Hepatocyte (in vitro differentiated cells): ENCODE measurements at places on chromosomes 5 and 9.
A peak's percentile ranks its signal among the peaks of the same experiment; 100 is the strongest.

DNA sequence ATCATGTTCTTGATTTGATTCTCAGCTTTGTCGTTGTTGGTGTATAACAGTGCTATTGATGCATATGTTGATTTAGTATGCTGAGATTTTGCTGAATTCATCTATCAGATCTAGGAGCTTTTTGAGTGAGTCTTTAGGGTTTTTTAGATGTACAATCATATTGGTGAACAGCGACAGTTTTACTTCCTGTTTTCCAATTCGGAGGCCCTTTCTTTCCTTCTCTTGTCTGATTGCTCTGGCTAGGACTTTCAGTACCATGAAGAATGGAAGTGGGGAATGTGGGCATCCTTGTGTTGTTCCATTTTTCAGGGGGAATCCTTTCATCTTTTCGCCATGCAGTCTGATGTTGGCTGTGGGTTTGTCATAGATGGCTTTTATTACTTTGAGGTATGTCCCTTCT is 100.4 kb downstream of the SGCD start:
- no peaks in the 10 kb centered on the region for H3K27me3 ChIP-seq
- no peak for DNase-seq
- no peak overlapping the region for H3K27ac ChIP-seq
- no peaks in the 10 kb centered on the region for H3K36me3 ChIP-seq
- H3K4me1 ChIP-seq = no peaks in the 10 kb centered on the region

GRCh38 chr9:21777701-21778100 is 24.7 kb upstream of the MTAP start:
- H3K27me3 ChIP-seq = no peaks in the 10 kb centered on the region
- H3K36me3 ChIP-seq = no peaks in the 10 kb centered on the region
- no peak overlapping the region for H3K4me3 ChIP-seq
- H3K27ac ChIP-seq = no peak overlapping the region
- H3K4me1 ChIP-seq = no peaks in the 10 kb centered on the region

- H3K27me3 ChIP-seq = no peaks in the 10 kb centered on the region
- no peak overlapping the region for H3K4me3 ChIP-seq
- H3K36me3 ChIP-seq = no peaks in the 10 kb centered on the region
- peaks cover 25% of the 10 kb centered on the region for H3K4me1 ChIP-seq
- peak overlapping the region; percentile 70 for H3K27ac ChIP-seq
- peak; percentile 62 for DNase-seq
Measured at GRCh38 chr9:107895501-107896001, 406.0 kb upstream of the KLF4 start.

GRCh38 chr5:114857941-114858551 is 311.7 kb downstream of the TRIM36 start:
- DNase-seq = no peak
- no peaks in the 10 kb centered on the region for H3K36me3 ChIP-seq
- no peaks in the 10 kb centered on the region for H3K27me3 ChIP-seq
- no peak overlapping the region for H3K27ac ChIP-seq
- H3K4me3 ChIP-seq = no peak overlapping the region

GRCh38 chr5:65840071-65840470 is 86.3 kb upstream of the ERBIN start:
- H3K4me3 ChIP-seq = no peak overlapping the region
- no peak overlapping the region for H3K27ac ChIP-seq
- H3K27me3 ChIP-seq = no peaks in the 10 kb centered on the region

GRCh38 chr9:111601237-111602018 is 2.0 kb upstream of the PTGR1 start:
- H3K27ac ChIP-seq = peak overlapping the region; percentile 70
- no peak overlapping the region for H3K4me3 ChIP-seq
- DNase-seq = peak; percentile 57

DNA sequence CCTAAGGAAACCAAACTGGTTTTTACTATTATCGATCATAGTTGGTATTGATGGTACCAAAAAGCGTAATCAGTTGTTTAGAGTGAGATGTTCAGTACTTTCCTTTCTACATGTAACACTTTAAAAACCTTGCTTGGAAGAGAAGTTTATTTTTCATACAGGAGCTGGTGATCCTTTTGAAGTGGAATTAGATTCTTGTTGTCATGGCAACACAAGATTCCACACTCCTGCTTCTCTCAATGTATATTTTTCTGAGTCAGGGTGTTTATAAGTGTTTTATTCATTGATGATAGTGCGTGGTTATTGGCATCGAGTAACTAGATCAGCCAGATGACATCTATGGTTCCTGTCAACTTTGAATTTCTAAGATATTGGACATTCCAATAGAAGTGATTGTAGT is 181.1 kb upstream of the CHD1 start:
- H3K4me1 ChIP-seq = no peaks in the 10 kb centered on the region
- H3K27ac ChIP-seq = no peak overlapping the region
- no peak for DNase-seq
- no peaks in the 10 kb centered on the region for H3K36me3 ChIP-seq

DNA sequence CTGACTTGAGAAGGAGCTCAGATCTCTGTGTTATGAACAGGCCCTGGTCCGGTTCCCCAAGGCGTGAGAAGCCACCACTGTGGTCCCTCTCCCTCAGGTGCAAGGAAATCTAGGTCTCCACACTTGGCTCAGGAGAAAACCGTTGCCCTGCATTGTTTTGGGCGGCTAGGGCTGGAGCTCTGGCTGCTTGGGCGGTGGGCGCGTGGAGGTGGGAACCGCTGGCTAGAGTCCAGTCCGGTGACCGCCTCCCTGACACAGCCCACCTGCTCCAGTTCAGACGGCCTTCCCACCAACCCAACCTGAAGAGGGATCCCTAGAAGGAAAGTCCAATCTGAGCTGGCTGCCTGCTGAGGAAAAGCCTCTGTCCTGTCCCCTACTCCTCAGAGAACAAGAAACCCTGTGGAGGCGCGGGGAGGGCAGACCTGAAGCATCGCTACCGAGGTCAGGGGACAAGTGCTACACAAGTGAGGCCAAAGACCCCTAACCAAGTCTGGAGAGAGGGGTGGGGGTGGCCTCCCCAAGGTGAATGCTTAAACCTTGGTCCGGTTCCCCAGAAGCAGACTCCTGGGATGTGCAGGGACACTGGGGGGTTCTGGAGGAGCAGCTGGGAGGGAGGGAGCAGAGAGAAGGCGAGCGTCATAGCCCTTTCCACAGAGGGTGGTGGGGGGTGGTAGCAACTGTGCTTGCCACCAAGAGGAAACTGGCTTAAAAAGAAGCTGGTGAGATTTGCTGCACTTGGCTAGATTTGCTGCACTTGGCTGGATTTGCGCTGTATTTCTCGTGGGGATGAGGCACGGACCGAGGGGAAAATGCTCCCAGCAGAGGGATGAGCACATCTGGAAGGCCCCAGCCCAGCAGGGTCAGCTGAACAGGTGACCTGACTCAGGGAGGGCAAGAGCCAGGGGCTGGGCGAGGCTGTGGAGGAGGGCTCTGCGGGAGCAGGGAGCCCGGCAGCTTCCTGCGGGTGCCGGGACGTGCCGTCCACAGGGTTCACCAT is 65.2 kb downstream of the RAPGEF1 start:
- H3K27me3 ChIP-seq = no peaks in the 10 kb centered on the region
- no peak for DNase-seq
- peaks cover 55% of the 10 kb centered on the region for H3K4me1 ChIP-seq
- H3K4me3 ChIP-seq = no peak overlapping the region

- H3K27me3 ChIP-seq = no peaks in the 10 kb centered on the region
- DNase-seq = no peak
- peaks cover 4% of the 10 kb centered on the region for H3K4me1 ChIP-seq
- H3K36me3 ChIP-seq = no peaks in the 10 kb centered on the region
- no peak overlapping the region for H3K4me3 ChIP-seq
Measured at GRCh38 chr9:33860200-33860871, 43.4 kb downstream of the UBE2R2 start.
